ENCODE measurements at places on chromosomes 16 and 17.

DNA sequence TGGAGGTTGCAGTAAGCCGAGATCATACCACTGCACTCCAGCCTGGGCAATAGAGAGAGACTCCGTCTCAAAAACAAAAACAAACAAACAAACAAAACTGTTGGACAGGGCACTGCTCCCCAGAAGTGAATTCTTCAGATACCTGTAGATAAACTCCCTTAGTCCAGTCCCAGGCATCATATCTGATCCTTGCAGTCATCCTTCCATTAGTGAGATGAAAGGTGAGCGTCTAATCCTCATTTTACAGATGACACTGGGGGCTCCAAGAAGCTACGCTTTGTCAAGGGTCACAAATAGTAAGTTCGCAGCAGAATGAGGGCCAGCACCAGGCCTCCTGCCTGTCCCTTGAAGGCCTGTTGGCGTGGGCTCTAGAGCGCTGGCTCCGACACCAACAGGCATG is 102.0 kb downstream of the OR1D5 start:
- DNase-seq, result no peak

DNA sequence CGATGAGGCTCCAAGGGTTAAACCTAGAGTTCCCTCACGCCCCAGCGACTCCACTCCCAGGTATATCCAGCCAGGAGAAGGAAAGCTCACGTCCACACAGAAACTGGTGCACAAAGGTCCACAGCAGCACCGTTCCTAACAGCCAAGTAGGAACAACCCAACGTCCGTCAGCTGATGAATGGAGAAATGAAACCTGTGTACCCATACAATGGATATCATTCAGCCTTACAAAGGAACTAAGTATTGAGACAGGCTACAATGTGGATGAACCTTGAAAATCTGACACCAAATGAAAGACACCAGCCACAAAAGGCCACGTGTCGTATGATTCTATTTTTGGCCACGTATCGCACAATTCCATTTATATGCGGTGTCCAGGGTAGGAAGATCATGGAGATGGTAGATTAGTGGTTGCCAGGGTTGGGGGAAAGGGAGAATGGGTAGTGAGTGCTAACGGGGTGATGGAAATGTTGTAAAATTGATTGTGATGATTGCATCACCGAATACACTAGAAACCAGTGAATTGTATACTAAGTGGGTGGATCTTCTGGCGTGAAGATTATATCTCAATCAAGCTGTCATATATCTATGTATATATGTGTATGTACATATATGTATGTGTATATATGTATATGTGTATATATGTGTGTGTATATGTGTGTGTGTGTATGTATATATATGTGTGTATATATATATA is 30.1 kb downstream of the NLRC3 start:
- DNase-seq, result no peak

DNA sequence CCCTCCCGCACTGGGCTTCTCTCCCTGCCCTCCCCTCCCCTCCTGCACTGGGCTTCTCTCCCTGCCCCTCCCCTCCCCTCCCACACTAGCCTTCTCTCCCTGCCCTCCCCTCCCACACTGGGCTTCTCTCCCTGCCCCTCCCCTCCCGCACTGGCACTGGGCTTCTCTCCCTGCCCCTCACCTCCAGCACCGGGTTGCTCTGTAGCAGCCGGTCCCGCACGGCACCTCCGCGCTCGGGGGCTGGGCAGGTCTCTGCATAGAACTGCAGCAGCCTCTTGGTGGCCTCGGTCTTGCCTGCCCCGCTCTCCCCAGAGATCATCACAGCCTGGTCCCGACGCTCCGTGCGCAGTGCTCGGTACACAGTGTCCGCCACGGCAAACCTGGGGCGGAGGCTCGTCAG is 9.8 kb downstream of the MYO1C start:
- no peak for DNase-seq

GRCh38 chr17:75011401-75012095 is 922 bp upstream of the MRPL58 start:
- no peak for DNase-seq

DNA sequence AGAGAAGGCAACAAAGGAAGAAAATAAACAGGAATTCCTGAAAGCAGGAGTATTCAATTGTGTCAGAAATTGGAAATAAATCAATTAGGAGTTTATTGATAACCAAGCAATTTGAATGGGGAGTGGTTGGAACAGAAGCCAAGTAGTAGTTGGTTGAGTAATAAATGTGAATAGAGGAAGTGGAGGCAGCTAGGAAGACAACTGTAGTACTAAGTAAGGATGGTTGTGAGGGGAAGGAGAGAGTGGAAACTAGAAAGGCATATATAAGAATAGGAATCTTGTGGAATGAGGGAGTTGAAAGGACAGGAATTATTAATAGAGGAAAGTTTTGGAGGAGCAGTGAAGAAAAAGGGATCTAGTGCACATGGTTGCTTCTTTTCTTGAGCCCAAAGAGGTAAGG is 34.4 kb downstream of the NFAT5 start:
- no peak for DNase-seq
